GM03348 (cell line): ENCODE measurements at places on chromosomes 1 and 21.

- peak; percentile 28 for DNase-seq
Measured at GRCh38 chr21:25005388-25005787, 601.9 kb downstream of the MRPL39 start.

GRCh38 chr1:53110370-53111072, 31.9 kb downstream of the SLC1A7 start:
- DNase-seq, result peak; percentile 54

DNA sequence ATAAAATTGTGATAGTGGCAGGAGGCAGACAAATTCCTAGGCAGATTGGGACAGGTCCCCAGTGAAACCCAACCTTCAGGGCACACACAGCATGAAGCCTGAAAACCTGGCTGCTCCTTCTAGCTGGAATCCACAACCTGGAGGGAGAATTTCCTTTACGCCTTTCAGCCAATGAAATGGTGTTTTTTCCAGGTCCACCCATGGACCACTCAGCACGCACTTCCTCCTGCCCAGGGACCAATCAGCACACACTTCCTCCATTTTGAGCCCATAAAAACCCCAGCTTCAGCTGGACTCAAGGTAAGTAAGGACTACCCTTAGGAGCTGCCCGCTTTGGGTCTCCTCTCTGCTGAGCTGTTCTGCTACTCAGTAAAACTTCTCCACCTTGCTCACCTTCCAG, 120.1 kb downstream of the AKT3 start:
- DNase-seq, result no peak

DNA sequence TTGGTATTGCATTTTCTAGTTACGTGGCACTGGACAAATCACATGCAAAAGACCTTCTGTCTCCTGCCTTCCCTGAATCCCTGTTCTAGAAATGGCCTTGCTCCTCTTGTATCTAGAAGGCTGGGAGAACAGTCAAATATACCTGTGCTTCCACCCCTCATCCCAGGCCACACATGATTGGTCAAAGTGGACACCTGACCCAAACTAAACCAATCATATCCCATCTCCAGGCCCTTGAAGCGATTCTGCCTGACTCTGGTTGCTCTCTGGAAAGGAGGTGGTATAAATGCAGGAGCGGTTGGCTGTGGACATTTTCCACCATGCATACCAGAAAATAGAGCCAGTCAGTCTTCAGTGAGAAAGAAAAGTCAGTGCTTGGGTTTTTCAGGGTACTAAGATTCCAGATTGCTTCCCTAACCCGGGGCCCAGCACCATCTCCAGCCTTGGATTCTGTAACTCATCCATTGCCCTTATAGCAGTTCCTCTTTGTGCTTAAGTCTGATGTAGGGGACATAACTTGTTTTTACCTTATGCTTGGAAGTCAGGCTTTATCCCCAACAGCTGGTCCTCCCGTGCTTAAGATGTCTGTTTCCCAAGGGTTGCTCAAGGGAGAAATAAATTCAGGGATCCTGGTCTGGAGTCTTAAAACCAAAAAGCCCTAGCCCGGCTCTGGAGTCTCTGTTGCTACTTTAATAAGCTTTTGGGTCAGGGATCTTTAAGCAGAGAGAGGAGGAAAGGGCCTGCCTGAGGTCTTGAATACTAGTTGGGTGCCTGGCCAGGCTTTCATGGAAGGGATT, 7.7 kb upstream of the PHC2 start:
- no peak for DNase-seq

GRCh38 chr1:78339490-78339889, 151.3 kb upstream of the PTGFR start:
- peak; percentile 12 for DNase-seq

GRCh38 chr1:230171356-230172015, 104.4 kb downstream of the GALNT2 start:
- DNase-seq, result peak; percentile 50
